ENCODE measurements at places on chromosomes 6 and 20.

- DNase-seq, result no peak
Observed at GRCh38 chr6:167730441-167730840, 96.3 kb upstream of the AFDN start.

DNA sequence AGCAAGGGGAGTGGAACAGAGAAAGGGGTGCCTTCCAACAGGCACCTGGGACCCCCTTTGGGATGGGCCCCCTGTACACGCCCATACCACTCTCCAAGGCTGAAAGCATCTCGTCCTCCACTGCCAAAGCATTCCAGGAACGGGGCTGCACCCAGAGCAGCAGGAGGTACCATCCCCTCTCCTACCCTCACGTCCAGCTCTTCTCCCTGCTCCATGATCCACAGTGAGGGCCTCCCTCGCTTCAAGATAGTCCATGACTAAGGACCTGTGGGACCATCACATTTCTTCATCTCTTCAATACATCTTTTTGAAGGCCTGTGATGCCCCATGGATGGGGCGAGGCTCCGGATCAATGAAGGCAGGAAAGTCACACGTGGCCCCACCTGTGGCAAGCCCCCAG, 209.9 kb downstream of the ANKRD60 start:
- DNase-seq, result no peak

DNA sequence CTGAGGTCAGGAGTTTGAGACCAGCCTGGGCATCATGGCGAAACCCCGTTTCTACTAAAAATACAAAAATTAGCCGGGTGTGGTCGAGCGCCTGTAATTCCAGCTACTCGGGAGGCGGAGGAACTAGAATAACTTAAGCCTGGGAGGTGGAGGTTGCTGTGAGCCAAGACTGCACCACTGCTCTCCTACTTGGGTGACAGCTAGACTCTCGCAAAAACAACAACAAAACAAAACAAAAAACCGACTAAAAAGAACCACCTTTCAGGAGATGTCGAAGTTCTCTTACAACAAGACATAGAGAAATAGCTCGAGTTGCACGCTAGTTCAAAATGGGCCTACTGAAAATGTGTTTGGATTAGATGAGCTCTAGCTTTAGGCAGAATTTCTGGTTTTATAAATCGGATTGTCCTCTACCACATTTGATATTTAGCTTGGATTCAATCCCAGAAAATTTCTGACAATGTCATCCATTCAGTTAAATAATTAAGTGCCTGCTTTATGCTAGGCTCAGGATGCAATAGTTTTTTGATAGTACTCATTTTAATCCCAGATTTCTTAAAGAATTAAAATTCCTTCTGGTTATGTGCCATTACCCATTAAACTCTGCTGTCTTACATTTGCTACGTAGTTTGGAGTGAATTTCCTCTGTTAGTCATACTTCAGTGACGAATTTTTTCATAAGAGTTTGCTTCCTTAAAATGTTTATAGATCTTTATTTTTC, 137.5 kb upstream of the SHLD1 start:
- DNase-seq, result no peak

- DNase-seq, result no peak
Observed at GRCh38 chr20:42846784-42847490, 342.8 kb downstream of the PTPRT start.

GRCh38 chr6:30326526-30327231, at the start of gene TRIM39:
TSS of gene TRIM39 (plus strand) at chr6:30326927. CDS start at chr6:30329318, 2,391 bp downstream.
- DNase-seq, result peak; percentile 78

- DNase-seq, result no peak
Observed at GRCh38 chr20:21185849-21186248, 60.0 kb downstream of the KIZ start.

- DNase-seq, result no peak
Observed at GRCh38 chr20:47454298-47455132, 47.2 kb upstream of the NCOA3 start.

DNA sequence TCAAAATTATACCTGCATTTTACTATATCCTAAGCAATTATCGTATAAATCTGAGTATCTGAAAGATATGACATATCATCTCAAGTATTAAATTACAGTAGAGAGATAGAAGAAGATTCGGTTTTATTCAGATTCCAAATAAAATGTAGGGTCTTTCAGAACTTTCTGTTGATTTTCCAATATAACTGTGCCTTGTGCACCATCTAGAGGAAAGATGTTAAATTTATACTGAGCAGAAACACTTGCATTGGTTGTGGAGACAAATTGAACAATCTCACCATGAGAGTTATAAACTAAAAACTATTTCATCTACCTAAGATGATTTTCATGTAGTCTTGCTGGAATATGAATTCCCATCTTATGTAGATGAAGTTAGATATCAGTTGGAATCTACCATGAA, 26.8 kb upstream of the HSF2 start:
- no peak for DNase-seq

- no peak for DNase-seq
Observed at GRCh38 chr20:45406260-45407066, 1.6 kb upstream of the DBNDD2 start.

DNA sequence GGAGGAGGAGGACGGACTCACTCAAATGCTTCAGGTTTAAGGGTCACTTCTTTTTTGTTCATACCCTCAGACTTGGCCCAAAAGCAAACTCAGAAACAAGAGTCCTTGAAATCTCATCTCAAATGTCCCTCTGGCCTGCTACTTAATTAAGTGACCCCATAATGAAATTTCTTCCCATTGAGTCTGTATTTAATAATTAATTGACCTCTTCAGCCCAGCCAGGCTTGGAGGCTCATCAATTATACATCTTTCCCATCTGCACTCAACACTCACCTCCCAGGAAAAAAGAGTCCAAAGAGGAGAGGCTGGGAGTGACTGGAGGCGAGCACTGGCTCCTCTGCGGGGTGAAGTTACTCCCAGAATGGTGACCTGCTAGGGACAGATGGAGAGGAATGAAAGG, 90.5 kb upstream of the EYA2 start:
- no peak for DNase-seq

- no peak for DNase-seq
Observed at GRCh38 chr6:146813554-146813953, 214.8 kb downstream of the ADGB start.

GRCh38 chr6:73394577-73395354, at the start of gene DDX43:
TSS of gene DDX43 (plus strand) at chr6:73394828. CDS start at chr6:73394906, 78 bp downstream.
- DNase-seq, result peak; percentile 51

- no peak for DNase-seq
Observed at GRCh38 chr20:49230021-49230420, 10.8 kb downstream of the DDX27 start.

- no peak for DNase-seq
Observed at GRCh38 chr6:117870486-117871242, 36.4 kb upstream of the SLC35F1 start.

Data from hematopoietic multipotent progenitor cell treated with erythropoietin and hydrocortisone succinate and interleukin-3 and kit ligand, for 15 days (in vitro differentiated cells).